ENCODE measurements at places on chromosomes 4 and X.

DNA sequence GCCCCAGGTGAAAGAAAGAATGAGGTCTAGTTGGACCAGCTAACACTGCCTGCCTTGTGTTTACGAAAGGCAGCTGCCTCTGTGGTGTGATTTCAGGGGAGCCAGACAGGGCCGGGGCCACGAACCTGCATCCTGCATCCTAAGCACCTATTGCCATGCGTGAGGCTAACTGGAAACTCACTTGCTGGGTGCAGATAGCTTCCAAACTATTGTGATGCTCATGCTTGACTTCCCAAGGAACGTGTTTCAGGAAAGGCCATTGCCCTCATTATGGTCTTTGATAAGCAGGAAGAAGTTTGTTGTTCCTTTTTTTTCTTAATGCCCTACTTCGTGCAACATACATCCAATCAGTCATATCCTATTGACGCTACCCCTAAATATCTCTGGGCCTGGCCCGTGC lies 2.3 kb upstream of the IRF2 start:
- no peak for DNase-seq

- DNase-seq = no peak
Measured at GRCh38 chr4:151039733-151040132, 24.6 kb upstream of the LRBA start.

- DNase-seq = no peak
Measured at GRCh38 chr4:2287594-2287915, 25.6 kb upstream of the MXD4 start.

GRCh38 chr4:142036795-142037583 lies 400.6 kb downstream of the IL15 start:
- no peak for DNase-seq

DNA sequence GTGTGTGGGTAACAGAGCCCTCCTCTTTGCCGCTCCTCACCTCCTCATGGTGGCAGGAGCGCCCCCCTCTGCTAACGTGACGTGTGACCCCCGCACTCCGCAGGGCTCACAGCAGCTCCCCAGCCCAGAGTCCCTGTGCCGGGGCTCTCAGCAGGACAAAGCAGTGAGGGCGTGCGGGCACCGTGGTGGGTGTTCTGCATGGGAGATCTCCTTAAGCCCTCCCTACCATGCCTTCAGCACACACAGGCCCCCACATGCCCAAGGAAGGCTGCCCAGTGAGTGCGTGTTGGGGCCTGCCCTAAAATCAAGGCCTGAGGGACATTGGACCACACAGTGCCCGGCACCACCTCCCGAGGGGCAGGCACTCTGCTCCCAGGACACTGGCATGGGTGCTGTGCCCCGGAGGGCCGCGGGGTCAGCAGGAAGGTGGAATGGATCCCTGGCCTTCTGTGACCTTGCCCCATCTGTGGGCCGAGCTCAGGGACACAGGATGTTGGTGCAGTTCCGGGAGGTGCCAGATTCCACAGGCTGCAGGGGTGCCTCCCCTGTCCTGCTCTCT lies 10.1 kb downstream of the PSAPL1 start:
- no peak for DNase-seq
